Lower leg skin (tissue), 4 donors: ENCODE measurements at places on chromosomes 3 and 15. TPM values are rescaled to one million over a fixed set of nuclear protein-coding genes. Genes with fewer than 3 reads are reported as not detected.

ARPP21 gene
- total RNA-seq, result not detected

BMF gene
- 2.1 TPM for total RNA-seq

C3orf20 gene
- not detected for total RNA-seq

SUSD5 gene
- total RNA-seq, result 1.3 TPM

GP9 gene
- not detected for total RNA-seq

ATP10A gene
- 8.2 TPM for total RNA-seq

GOLGA8Q gene
- 0.20 TPM for total RNA-seq

IL17RB gene
- total RNA-seq, result not detected

TMEM40 gene
- 93.6 TPM for total RNA-seq

DTX3L gene
- total RNA-seq, result 9.3 TPM

SLC38A3 gene
- total RNA-seq, result not detected

LMAN1L gene
- not detected for total RNA-seq

GPR171 gene
- 0.68 TPM for total RNA-seq

DCLK3 gene
- total RNA-seq, result 0.07 TPM

WDR72 gene
- 8.1 TPM for total RNA-seq

INAFM2 gene
- 13.8 TPM for total RNA-seq
